NCI-H1694 (cell line): ENCODE measurements at places on chromosomes 11 and 22.
A peak's percentile ranks its signal among the peaks of the same experiment; 100 is the strongest.

DNA sequence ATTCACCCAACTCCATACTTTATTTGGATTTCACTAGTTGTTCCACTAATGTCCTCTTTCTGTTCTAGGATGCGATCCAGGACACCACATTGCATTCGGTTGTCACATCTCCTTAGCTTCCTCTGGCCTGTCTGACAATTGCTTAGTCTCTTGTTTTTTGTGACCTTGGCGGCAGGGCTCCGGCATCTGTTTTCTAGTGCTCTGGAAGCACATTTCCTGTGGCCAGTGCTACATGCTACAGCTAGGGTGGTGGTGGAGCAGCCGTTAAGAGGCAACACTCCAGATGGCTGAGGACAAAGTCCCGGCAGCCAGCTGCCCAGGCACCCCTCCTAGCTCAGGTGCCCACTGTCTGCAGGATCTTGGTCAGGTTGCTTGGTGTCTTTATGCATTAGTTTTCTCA, 6.8 kb downstream of the STX3 start:
- DNase-seq: no peak

- no peak for DNase-seq
These were observed 16.4 kb upstream of the SYVN1 start for GRCh38 chr11:65150509-65151299.

DNA sequence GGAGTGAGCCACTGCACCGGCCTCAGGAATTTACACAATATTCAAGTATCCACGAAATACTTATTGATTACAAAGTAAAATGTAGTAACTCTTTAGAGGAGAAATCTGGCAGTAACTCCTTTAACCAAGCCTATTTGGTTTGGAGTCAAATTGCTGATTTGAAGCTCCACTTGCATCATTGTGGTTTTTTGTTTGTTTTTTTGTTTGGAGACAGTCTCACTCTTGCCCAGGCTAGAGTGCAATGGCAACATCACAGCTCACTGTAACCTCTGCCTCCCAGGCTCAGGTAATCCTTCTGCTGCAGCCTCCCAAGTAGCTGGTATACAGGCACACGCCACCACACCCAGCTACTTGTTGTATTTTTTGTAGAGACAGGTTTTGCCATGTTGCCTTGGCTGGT, 6.4 kb upstream of the QSER1 start:
- no peak for DNase-seq

- DNase-seq: no peak
These were observed 62.1 kb upstream of the AMOTL1 start for GRCh38 chr11:94705891-94706615.

DNA sequence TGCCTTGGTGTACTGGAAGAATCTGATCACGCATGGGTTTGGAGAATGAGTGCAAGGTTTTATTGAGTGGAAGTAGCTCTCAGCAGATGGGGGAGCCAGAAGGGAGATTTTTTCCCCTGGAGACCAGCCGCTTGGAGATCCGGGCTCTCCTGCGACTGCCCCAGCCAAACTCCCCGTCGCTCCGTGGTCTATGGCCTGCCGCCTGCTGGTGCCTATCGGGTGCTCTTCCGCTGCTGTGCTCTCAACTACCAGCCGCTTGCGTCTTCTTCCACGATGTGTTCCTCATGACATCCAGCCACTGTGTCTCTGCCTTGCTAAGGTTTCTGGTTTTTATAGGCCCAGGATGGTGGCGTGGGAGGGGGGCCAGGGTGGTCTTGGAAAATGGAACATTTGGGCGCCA, 145.6 kb upstream of the UBASH3B start:
- DNase-seq: no peak

- DNase-seq: no peak
These were observed 173.7 kb upstream of the DDI1 start for GRCh38 chr11:103862802-103863174.

DNA sequence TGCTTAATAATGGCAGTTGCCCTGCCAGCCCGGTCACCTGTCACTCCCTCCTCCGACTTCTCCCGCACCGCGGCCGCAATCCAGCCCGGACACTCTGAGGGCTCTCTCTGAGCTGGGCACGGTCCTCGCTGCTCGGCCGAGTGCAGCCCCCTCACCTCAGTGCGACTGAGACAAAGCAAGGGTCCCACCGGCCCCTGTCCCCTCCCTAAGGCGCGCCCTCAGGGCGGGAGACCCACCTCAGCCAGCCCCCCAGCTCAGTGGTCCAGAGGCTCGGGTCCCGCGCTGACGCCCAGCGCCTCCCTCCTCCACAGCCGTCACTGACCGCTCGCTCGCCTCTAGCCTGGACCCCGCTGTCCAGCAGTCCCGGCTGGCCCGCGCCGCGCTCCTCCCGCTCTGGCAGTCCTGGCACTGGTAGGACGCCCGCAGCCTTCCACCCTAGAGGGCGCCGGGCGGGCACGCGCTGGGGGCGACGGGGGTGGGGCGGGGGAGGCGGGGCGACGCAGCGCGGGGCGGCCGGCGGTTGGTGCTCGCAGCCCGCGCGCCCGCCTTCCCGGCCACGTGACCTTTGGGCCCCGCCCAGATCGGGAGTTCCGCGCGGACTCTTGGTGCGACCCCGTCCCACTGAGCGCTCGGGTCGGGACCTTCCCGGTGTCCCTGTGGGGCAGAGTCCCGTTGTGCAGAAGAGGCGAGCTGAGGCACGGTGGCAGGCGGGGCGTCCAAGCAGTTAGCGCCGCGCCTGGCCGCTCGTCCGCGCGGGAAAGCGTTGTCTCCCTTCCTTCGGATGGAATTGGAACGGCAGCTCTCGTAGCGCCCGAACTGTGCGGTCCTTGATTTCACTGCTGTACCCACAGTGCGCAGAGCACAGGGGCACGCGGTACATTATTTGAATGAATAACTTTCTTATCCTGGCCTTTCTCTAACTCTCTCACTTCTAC, 7.8 kb upstream of the L3MBTL2 start:
- DNase-seq: peak; percentile 59

- DNase-seq: no peak
These were observed 82.9 kb upstream of the AKIP1 start for GRCh38 chr11:8828046-8828445.

DNA sequence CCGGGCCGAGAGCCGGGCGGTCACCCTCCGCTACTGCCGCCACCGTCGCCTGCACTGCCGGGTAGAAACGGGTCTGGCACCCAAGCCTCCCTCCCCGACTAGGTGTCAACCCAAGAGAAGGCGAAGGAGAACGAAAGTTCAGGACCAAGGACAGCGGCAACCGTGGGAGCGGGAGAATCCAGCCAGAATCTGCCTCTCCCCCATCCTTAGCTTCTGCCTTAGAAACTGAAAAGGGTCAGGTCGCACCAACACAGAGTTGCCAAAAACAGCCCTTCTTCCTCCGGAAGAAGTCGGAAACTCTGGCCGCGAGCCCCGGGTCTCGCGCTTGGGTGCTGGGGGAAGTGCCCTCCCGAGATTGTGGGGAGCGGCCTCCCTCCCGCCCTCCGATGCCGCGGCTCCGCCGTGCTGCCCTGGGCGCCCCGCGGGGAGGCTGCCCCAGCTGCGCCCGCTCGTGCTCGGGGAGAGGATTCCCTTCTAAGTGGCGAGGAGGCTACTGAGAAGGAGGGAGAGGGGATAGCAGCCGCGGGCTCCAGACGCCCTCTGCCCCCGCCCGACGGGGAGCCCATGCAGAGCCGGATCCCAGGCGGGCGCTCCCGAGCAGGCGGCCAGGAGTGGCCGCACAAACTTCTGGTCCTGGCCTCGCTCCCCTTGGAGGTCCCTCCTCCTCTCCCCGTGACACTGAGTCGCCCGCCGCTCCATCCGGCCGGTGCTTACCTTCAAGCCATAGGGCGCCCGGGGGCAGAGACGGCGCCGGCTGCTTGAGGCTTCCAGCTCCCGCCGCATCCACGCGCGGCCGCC, 637 bp downstream of the DRD2 start:
- no peak for DNase-seq

DNA sequence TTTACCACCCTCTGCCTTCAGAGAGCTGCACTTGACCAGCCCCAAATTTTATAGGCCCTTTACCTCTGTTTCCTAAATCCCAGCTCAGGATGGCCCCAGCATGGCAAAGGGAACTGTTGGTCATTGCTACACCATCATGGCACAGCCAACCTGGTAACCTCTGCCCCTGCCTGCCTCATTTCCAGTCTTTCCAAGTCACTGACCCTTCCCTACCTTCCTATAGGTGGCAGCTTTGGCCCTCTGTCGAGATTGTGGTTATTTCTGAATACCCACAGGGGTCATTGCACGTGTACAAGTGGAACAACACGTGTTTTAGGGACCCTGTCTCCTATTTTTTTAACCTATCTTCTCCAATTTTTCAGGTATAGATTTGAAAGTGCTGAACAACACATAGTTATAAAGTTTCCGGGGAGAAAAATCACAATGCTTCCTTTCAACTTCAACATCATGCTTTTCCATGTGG, 2.8 kb downstream of the GALNT18 start:
- DNase-seq: no peak

DNA sequence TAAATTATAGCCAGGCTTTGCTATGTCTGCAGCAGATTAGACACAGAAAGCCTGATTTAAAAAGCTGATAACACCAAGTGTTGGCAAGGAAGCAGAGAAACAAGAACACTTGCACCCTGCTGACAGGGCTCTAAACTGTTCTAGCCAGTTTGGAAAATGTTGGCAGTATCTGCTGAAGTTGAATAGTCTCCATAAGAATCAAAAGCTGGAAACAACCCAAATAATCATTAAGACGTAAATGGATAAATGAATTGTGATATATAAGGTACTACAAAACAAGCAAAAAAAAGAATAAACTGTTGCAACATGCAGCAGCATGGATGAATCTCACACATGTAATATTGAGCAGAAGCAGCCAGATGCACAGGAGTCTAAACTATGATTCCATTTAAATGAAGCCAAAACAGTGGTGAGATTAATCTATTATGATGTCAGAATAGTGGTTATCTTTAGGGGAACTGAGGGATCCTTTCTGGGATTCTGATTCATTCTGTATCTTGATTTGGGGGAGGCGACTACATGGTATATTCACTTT, 40.4 kb upstream of the ADORA2A start:
- DNase-seq: no peak

GRCh38 chr11:37511425-37511933, 913.4 kb upstream of the RAG2 start:
- no peak for DNase-seq

- DNase-seq: peak; percentile 44
These were observed 12.2 kb upstream of the OR52D1 start for GRCh38 chr11:5476186-5476819.

- no peak for DNase-seq
These were observed 10.6 kb downstream of the MYH9 start for GRCh38 chr22:36377022-36377631.
